ENCODE measurements at places on chromosomes 7 and 10.

- no peak for DNase-seq
Observed at GRCh38 chr7:19099194-19099593, 18.2 kb downstream of the TWIST1 start.

GRCh38 chr7:121741896-121742295 lies 131.1 kb upstream of the PTPRZ1 start:
- DNase-seq, result no peak

GRCh38 chr10:112191041-112191590 lies 7.6 kb upstream of the GPAM start:
- no peak for DNase-seq

DNA sequence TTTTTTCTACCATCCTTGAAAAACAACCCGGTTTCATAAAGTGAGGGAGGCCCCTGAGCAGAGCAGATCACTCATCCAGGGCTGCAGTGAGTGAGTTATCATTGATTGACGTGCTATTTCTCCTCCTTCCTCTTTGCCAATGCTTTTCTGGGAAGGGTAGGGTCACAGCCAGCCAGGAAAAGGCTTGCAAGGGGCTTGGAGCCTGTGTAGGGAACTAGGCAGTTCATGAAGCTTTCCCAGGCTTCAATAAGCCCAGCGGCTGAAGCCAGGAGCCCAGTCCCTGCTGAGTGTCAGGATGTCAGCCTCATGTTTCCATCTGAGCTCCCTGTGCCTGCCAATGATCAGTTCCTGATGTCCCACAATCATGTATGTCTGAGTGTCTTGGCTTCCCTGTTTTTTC lies 584.7 kb downstream of the GALNT17 start:
- no peak for DNase-seq

DNA sequence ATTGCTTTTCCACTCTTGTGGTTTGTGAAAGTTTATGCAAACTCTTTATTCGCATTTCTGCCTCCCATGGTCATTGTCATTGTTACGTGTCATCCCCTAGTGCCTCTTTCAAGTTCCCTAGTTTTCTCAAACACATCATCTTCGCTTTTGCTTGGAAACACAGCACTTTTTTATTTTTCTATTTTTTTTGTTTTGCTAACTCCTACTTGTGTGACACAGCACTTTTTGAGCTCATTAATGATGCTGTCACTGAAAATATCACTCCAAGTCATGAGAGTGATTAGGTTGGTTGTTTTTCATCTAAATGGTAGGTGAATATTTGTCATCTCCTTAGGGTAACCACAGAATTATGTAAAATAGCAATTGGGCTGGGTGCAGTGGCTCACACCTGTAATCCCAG lies 8.5 kb upstream of the STX1A start:
- no peak for DNase-seq

DNA sequence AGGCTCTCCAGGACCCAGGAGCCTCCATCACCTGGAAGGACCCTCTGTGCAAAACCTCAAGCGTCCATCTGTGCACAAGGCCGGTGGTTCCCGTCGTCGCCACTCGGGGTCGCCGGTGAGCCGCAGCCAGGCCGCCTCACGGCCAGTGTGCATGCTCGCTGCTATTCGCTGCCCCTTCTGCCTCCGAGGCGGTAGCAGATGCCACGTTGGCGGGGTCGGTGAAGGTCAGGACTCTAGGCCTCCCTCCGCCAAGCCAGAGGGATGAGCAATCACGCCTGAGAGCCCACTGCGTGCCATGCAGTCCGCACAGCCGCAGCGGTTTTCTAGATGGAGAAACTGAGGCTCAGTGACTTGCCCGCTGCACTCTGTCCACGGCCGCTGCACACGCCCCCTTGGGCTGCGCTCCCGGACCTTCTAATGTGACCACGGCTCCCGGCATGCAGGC lies 5.7 kb downstream of the UPK3B start:
- DNase-seq, result no peak

GRCh38 chr10:98482096-98482495 lies 35.4 kb upstream of the HPS1 start:
- no peak for DNase-seq

DNA sequence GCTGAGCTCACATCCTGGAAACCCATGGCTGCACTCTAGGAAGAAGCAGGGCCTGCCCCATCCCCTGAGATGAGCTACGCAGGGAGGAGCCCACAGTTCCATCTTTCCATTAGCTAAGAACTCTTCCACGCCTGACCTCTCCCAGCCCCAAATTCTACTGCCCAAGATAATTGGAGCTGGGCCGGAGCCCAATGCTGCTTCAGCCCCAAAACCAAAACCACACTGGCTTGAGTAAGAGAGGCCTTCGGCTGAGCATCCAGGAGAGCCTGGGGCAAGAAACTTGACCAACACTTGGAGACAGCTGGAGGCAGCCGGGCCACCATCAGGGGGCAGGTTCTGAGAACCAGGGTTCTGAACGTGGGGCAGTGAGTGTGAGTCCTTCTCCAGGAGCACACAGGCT lies 116.1 kb upstream of the ZMIZ1 start:
- peak; percentile 87 for DNase-seq

DNA sequence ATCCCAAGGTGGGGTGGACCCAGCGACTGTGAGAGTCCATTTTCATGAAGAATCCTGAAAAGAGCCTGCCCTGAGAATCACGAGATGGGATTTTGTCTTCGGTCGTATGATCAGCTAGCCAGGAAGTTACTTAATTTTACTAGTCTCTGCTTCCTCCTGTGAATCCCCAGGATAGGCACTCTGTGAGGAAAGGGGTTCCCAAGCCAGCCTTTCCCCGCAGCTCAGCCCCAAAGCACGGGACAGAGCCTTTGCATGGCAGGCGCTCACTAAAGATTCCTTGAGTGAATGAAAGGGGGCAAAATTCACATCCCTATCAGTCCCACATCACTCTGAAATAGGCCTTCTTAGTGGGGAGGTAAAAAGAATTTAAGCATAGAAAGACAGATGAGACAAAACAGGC lies 219.6 kb downstream of the ADARB2 start:
- DNase-seq, result no peak

- DNase-seq, result no peak
Observed at GRCh38 chr7:155872678-155873369, 60.6 kb upstream of the SHH start.

- DNase-seq, result no peak
Observed at GRCh38 chr7:6623589-6624245, 8.3 kb downstream of the ZNF853 start.

GRCh38 chr7:101200504-101200861 lies 353 bp downstream of the MOGAT3 start:
- no peak for DNase-seq

- no peak for DNase-seq
Observed at GRCh38 chr10:75652146-75652740, 220.8 kb downstream of the LRMDA start.

DNA sequence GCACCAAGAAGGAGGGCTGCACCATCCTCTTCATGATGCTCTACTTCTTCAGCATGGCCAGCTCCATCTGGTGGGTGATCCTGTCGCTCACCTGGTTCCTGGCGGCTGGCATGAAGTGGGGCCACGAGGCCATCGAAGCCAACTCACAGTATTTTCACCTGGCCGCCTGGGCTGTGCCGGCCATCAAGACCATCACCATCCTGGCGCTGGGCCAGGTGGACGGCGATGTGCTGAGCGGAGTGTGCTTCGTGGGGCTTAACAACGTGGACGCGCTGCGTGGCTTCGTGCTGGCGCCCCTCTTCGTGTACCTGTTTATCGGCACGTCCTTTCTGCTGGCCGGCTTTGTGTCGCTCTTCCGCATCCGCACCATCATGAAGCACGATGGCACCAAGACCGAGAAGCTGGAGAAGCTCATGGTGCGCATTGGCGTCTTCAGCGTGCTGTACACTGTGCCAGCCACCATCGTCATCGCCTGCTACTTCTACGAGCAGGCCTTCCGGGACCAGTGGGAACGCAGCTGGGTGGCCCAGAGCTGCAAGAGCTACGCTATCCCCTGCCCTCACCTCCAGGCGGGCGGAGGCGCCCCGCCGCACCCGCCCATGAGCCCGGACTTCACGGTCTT lies 1.9 kb downstream of the FZD1 start:
- peak; percentile 35 for DNase-seq
